Erythroblast (primary cell): ENCODE measurements at places on chromosomes 3 and 15.

DNA sequence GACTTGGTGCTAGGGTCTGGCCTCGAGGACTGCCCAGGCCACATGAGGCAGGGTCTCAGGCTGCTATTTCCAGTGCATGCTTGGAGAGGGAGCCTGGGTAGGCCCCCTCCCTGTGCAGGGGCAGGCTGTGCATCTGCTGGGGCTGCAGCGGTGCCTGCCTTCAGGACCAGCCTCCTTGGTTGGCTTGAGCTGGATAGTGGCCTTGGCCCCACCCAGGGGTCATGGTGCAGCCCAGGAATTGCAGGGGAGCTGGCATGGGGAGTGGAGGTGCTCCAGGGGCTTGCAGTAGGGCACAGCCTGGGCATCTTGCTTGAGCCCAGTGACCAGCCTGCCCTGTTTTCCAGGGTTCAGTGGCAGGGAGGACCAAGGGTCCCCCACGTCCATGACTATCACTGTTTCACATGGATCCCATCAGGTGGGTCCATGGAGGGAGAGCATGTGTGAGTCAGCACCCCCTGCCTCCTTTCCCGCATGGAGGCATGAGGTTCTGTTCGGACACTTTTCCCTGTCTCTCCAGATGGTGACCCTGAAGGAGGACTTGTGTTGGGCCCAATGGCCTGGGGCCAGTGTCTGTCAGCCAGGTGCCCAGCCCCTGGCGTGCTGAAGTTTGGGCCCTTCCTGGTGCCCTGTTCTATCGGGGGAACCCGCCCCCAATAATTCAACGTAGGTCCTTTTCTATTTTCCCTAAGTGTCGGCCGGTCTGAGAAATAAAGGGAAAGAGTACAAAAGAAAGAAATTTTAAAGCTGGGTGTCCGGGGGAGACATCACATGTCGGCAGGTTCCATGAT lies 218.6 kb downstream of the SNRPN start:
- no peak for DNase-seq

GRCh38 chr15:94691169-94691568 lies 459.8 kb downstream of the MCTP2 start:
- no peak for DNase-seq

GRCh38 chr3:37646865-37647264 lies 214.8 kb upstream of the CTDSPL start:
- DNase-seq: no peak

GRCh38 chr3:172808969-172809546 lies 58.5 kb downstream of the ECT2 start:
- peak; percentile 61 for DNase-seq

DNA sequence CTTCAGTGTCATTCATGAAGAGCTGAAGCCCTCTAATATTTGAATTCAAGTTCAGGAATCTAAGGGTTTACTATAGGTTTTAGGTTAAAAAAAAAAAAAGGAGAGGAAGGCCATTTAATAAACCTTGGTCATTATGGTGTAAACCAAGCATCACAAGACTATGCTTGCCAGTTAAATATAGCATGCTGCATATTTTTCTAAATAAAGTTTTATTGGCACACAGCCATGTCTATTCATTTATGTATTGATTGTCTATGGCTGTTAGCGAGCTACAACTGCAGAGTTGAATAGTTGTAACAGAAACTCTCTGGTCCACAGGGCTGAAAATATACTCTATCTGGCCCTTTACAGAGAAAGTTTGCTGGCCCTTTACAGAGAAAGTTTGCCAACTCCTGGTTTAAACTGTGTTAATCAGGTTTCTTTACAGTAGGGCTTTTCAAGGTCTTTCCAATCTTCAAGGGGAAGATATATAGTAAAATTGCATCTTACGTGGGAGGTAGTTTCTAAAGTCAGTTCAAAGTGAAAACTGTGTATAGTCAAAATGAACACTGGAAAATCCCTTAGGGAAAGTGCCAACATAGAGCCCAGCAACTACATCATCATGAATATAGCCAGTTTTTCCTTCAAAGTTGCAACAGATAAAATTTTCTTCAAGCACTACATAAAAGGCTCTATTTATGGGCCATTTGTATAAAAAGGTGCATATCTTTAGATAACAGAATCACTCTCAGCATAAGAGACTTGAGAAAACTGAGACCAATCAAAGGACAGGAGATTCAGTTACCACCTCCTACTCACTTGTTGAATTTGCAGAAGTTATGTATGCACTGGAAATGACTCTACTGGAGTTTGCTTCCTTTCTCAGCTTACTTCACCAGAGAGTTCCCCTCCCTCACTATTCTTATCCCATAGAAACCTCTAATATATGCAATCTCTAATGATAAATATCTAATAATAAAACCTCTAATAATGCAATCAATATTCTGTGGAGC lies 49.7 kb upstream of the FRMD4B start:
- no peak for DNase-seq

GRCh38 chr3:146156666-146157314 lies 4.2 kb downstream of the PLOD2 start:
- DNase-seq: no peak

- no peak for DNase-seq
Observed at GRCh38 chr3:183937601-183938286, 53.1 kb upstream of the PARL start.
